Cerebellum (tissue), 4 donors: ENCODE measurements at places on chromosomes 13 and 19. TPM values are rescaled to one million over a fixed set of nuclear protein-coding genes. Genes with fewer than 3 reads are reported as not detected.

- DNase-seq = no peak
These were observed 44.1 kb downstream of the SMAD9 start for GRCh38 chr13:36875961-36876360.

- no peak for DNase-seq
These were observed 243.8 kb upstream of the MAB21L1 start for GRCh38 chr13:35720290-35720689.

DNA sequence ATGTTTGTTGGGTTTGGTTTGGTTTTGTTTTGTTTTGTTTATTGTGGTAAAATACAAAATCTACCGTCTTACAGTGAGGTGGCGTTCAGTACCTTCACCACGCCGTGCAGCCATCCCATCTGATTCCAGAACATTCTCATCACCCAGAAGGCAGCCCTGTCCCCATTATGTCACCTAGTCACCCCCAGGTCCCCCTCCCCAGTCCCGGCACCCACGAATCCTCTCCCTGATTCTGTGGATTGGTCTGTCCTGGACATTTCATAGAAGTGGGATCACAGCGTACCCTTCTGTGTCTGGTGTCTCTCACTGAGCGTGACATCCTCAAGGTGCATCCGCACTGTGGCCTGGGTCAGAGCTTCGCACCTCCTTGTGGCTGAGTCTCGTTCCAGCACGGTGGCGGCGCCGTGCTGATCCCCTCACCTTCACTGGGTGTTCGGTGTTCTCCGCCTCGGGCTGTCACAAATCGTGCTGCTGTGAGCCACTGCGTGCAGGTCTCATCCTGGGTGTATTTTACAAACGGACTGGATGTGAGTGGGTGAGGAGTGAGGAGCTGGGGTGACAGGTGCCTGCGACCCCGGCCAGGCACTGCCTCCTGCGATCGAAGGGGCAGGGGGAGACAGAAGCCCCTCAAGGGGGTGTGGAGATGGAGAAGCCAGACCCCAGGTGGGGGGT, 580 bp upstream of the TEKTIP1 start:
- no peak for DNase-seq

GRCh38 chr19:45667620-45668341, at the start of gene GIPR:
TSS of gene GIPR (plus strand) at chr19:45668221. CDS start at chr19:45669521, 1,300 bp downstream.
- no peak for DNase-seq

DNA sequence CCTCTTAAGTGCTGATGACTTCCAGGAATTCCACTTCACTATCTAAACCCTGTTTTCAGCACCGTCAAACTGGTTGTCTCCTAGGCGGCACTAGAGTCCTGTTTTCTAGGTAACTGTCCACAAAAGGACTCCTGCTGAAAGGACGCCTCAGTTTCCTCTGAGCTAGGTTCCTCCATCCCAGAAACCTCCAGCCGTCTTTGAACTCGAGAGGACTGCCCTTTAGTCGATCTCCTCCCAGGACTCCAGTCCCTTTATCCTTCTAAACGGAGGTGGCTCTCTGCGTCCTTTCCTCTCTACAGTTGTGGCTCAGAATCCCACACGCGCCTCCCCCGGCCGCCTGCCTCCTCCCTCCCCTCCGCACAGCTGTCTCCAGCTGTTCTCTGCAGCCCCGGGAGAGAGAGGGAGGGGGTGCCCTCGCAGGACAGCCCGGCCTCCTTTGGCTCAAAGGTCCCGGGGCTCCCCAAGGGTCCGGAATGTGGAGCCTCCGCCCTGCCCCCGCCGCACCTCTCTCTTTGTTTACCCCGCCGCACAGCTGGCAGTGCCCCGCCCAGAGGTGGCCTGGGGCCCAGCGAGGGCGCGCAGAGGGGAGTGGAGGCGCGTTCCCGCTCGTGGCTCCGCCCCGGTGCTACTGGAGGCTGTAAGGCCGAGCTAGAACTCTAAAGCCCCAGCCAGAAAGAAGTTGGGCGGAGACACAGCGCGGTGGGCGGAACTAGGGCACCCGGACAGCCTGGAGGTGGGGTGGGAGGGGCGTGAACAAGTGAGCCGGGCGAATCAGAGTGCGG, 2.4 kb downstream of the LTBP4 start:
- peak; percentile 91 for DNase-seq

The CYP4F22 gene
- not detected for total RNA-seq

The RAVER1 gene
- 6.4 TPM for total RNA-seq
